ENCODE measurements at places on chromosomes 2 and 18.
A peak's percentile ranks its signal among the peaks of the same experiment; 100 is the strongest.

DNA sequence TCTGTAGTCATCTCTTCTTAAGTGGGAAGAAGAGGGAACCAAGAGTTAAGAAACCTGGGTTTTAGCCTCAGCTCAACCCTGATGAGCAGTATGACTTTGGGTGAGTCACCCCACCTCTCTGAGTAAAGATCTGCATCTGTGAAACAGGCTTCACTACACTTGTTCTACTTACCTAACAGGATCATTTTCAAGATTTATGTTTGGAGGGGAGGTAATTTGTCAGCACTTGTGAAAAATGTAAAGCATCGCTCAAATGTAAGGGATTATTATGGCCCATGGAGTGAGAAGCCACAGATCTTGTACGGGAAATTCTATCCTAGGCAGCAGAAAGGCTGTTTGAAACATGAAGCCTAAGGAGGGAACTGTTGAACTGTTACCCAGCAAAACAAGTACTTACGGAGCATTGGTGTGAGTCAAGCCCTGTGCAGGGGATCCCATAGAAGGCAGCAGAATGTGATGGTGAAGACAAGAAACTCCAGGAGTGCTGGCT lies 160.6 kb downstream of the PRKCE start:
- DNase-seq, result no peak

DNA sequence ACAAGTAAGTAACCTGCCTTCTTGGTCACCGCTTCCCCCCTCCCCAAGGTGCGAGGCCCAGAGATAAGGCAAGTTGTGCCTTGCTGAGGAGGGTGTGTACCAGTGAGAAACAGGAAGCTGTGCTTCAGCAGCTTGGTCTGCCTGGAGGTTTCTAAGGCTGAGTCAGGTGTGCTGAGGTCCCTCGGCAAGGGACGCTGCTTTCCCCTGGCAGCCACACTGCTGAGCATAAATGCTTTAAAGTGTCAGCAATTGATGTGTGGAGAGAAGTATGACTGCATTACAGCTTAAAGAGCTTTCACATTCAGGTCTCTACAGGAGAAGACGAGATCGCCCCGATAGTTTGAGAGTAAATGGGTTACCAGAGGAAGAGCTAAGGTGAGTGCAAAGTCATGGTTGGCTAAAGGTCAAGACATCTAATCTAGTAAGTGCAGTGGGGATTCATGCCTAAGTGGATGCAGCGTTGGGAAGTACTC lies 86.9 kb downstream of the LIMS1 start:
- DNase-seq, result peak; percentile 44

DNA sequence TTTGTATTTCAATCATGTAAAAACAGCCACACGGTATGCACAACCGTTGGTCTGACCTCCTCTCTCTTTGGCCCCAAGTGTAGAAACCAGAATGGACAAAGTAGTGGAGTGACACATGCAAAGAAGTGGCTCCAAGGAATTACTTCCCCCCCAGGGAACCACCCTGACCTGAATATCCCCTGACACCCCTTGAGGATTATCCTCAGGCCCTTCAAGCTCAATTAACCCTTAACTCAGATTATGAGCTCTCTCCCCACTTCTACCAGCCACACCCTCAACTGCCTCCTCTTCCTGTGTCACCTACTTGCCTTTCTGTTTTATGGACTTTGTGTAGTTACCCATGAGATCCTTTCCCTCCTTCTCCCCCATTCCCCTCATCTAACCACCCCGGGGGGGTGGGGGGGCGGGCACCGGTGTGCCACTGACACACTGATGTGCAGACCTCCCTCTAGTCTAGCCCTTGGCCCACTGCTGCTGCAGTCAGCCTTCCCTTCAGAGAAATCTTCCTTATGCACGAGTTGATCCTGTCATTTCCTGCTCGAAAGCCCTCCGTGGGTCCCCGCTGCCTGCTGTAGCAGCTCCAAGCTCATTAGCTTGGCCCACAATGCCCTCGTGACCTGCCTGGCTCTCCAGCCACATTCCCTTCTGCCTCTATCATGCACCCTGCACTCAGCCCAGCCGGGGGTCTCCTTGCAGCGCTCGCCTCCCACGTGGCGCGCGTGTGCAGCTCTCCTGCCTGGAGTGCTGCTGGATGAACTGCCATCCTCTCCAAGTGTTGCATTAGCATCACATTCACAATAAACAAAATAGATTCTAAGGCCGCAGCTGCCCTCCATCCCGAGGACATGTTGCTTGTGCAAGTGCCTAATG lies 40.1 kb upstream of the TMEM177 start:
- no peak for DNase-seq

- no peak for DNase-seq
Measured at GRCh38 chr2:24337890-24338289, 22.4 kb downstream of the ITSN2 start.

DNA sequence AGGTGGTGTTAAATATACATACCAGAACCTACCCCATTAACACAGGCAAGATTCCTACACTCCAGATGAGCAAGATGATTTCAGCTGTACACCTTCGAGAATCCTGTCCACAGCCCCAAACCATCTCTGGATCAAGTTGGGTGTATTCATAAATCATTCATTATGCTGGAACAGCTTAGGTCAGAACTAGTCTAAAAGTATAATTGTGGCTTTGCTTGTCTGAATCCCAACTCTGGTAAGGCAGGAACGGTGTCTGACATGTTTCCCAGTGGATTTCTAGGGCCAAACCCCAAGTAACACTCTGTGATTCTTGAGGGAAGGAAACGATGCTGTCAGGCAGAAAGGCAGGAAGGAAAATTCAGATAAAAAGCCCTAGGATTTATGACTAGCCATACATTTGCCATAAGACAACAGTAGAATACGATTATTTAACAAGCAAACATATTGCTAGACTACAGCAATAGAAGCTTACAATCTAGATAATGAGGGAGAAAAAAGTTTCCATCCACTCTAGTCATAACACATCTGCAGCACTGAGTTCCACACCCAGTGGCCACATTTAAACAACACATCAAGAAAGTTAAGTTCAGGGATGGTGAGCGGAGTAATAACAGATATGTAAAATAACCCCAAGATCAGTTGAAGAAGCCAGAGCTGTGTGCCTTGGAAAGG lies 444.8 kb downstream of the RND3 start:
- DNase-seq, result no peak

DNA sequence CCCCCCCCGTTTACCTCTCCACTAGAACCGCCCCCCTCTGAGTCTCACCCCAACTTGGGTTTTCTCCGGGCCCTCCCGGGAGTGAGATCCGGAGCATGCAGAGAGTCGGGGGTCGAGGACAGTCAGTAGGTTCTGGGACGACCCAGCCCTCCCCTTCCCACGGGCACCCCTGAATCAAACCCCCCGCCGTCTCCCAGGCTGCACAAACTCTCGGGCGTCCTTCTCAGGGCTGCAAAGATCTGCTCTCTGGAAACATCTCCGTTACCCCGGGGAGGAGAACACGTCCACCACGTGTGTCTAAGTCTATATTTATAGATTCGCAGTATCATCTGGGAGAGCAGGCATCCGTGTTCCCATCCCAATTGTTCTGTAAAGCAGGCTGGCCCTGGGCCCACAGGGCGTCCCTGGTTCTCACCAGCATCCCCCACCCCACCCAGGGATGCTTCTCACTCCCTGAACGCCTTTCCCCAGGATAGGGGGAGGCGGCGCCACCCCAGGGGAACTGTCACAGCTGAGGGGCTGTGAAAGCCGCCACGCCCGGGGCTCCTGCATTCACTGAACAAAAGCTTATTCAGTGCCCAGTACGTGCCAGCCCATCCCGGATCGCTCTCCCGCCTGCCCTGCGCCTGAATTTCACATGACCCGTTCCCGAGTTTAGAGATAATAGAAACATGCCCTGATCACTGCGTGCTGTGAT lies 765 bp upstream of the DIPK1C start:
- no peak for DNase-seq

GRCh38 chr2:201642086-201642578 lies 1.2 kb downstream of the TMEM237 start:
- no peak for DNase-seq

GRCh38 chr2:190167702-190168101 lies 105.2 kb upstream of the MSTN start:
- DNase-seq, result no peak

DNA sequence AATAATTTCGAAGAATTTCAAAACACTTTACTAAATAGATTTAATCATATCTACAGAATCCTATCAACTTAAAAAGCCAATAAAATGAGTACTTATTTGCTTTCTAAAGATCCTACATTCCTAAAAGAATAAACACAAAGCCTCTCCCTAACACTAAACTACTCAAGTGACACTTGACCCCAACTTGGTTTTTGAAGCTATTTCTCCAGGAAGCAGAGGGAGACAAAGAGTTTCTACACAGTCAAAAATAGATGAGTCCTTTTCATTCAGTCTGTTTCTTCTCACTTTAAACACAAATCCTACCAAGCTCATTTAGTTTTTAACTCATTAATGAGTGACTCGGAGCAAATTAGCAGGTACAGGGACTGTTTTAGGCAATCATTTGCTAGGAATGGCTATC lies 2.1 kb downstream of the ATL2 start:
- DNase-seq, result no peak

GRCh38 chr2:138176862-138177439 lies 212.7 kb downstream of the HNMT start:
- no peak for DNase-seq

GRCh38 chr2:158914066-158914465 lies 54.4 kb upstream of the TANC1 start:
- DNase-seq, result no peak

DNA sequence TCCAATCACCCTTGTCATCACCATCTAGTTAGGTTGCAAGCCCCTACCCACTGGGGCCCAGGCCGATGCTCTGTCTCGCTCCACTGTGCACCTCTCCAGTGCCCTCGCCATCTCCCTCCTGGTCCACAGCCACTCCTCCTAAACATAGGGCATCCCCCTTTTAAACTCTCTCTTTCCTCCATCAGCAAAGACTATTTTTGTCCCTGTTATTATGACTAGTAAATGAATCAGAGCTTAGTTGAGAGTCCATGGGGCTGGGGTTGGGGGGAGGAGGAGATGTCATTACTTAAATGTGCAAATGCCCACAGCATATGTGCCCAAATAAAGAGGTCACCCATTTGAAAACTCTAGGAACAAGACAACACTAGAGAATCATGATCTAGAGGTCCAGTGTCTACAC lies 167.4 kb downstream of the TRABD2A start:
- no peak for DNase-seq

- DNase-seq, result no peak
Measured at GRCh38 chr2:85243101-85244072, 84.4 kb downstream of the TGOLN2 start.

DNA sequence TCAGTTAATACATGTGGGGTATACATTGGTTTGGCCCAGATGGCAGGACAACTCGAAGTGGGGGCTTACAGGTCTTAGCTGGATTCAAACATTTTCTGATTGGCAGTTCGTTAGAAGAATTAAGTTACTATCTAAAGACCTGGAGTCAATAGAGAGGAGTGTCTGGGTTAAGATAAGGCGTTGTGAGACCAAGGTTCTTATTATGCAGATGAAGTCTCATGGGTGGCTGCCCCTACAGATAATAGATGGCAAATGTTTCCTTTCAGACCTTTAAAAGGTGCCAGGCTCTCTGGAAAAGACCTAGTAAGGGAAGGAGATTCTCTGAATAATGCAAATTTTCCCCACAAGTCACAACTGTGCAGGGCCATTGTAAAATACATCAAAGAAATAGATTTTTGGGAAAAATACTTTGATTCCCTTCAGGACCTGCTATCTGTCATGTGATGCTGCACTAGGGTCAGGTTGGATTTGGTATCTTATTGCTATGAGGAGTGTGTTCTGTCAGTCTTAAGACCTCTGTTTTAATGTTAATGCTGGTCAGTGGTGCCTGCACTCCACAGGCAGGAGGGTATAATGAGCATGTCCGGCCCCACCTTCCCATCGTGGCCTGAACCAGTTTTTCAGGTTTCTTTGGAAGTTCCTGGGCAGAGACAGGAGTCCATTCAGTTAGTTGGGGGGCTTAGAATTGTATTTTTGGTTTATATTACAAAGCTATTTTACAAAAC lies 14.3 kb upstream of the MC5R start:
- DNase-seq, result no peak

- DNase-seq, result no peak
Measured at GRCh38 chr2:30894498-30895119, 87.4 kb upstream of the CAPN13 start.

- DNase-seq, result no peak
Measured at GRCh38 chr2:52536929-52537460, 1230.6 kb upstream of the CHAC2 start.

- DNase-seq, result no peak
Measured at GRCh38 chr2:46535360-46535759, 56.0 kb downstream of the TMEM247 start.

DNA sequence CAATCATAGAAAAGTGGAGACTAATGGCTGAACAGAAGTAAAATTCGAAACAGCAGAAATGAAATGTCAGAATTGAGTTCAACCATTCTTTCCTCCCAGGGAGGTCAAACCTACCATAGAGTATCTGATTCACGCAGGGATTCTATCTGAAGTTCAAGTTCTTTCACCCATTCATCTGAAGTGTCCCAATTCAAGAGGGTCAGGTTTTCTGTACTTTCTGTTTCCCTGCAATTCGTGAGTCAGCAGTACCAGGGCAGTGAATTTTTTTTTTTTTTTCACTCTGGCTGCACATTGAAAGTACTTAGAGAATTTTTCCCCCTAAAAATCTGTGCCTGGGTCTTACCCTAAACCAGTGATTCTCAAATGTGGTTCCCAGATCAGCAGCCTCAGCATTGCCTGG lies 40.9 kb upstream of the CCDC88A start:
- no peak for DNase-seq

- DNase-seq, result no peak
Measured at GRCh38 chr2:134943540-134943939, 24.9 kb downstream of the CCNT2 start.

DNA sequence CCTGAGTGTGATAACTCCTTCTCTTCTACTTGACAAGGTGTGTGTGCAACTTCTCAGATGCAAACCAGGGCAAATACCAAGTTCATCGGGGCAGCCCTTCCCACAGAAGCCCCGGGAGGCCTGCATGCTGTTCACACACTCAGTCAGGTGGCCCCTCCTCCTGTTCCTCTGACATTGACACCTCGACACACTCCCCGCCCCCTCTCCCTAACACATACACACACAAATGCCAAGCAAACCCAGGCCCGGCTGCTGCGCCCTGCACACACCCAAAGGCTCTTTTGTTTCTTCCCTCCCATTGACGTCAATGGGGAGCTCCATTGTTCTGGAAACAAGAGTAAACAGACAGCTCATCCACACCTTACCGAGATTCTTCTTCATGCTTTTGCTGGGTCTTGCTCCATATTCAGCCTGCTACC lies 1.7 kb upstream of the PER2 start:
- DNase-seq, result no peak

DNA sequence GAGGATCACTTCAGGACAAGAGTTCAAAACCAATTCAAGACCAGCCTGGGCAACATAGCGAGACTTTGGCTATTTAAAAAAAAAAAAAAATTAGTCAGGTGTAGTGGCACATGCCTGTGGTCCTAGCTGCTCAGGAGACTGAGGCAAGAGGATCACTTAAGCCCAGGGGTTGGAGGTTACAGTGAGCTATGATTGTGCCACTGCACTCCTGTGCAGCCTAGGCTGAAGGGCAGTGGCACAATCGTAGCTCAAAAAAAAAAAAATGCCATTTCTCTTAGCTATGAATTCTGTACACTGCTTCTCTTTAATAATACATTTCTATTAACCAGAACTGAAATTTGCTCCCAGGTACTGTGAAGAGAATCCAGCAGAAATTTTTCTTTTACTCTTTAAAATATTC lies 202.8 kb downstream of the DYM start:
- no peak for DNase-seq

GRCh38 chr2:213500881-213501280 lies 216.6 kb downstream of the SPAG16 start:
- DNase-seq, result no peak

GRCh38 chr2:72090781-72091482 lies 56.7 kb downstream of the CYP26B1 start:
- no peak for DNase-seq

- no peak for DNase-seq
Measured at GRCh38 chr2:22520369-22521288, 864.4 kb upstream of the KLHL29 start.

Data from stimulated activated CD4-positive, alpha-beta T cell treated with anti-CD3 and anti-CD28 coated beads, Interleukin-1b, Interleukin-23, amount 100 ng/mL, for 1 hour (primary cell).